NCI-H1930 (cell line): ENCODE measurements at places on chromosomes 3 and 15.

DNA sequence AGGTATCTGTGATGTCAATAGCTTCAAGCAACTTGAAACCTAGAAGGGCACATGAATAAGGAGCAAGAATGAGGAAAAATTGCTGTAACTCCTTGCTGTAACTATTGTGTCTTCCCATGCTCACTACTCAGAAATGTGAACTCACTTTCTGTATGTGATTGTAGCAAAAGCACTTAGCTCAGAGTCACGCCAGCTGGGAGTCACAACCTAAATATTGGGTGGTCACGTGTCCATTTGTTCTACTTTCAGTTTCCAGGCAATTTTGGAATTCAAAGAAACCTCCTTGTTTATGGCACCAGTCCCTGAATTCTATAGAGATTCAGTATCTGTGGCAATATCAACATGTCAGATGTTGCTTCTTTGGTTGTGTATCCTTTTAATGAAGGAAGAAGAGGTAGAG is 241.6 kb upstream of the AZI2 start:
- no peak for DNase-seq

GRCh38 chr3:81749265-81749664 is 12.2 kb downstream of the GBE1 start:
- DNase-seq = no peak

- no peak for DNase-seq
These were observed 60.5 kb downstream of the CERS3 start for GRCh38 chr15:100468285-100468684.

GRCh38 chr3:36680952-36681351 is 83.4 kb downstream of the DCLK3 start:
- DNase-seq = no peak

GRCh38 chr3:105259496-105259895 is 107.2 kb upstream of the ALCAM start:
- DNase-seq = no peak

DNA sequence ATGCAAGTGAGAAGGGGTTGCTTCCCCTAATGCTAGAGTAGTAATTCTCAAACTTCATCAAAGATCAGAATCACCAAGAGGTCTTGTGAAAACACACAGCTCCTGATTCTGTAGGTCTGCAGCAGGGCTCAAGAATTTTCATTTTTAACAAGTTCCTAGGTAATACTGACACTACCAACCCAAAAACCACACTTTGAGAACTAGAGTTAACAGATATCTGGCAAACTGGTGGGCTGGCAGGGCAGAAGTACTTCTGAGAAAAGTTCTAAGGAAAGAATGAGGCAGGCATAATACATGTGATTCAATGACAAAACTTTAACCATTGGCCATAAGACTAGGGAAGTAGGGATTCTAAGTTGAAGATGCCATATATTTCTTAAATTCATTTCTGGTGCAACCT is 8.8 kb upstream of the MINDY2 start:
- DNase-seq = no peak

DNA sequence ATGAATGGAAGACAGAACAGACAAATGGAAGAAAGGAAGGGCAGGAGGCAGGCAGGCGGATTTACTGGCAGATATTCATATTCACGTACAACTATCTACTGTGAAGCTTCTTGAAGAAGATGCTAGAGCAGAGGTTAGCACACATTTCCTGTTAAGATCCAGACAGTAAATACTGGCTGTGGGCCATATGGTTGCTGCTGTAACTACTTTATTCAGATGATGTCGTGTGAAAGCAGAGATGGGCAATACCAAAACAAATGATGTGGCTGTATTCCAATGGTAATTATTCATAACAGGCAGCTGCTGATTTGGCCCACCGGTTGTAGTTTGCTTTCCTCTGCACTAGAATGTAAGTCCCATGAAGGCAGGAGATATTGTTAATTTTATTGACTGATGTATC is 115.7 kb upstream of the PRTG start:
- DNase-seq = no peak

GRCh38 chr15:27059610-27060202 is 88.7 kb downstream of the GABRG3 start:
- DNase-seq = peak; percentile 10

- no peak for DNase-seq
These were observed 192.6 kb upstream of the RARB start for GRCh38 chr3:25235466-25235865.

- DNase-seq = no peak
These were observed 784.0 kb downstream of the ZPLD1 start for GRCh38 chr3:103218793-103219192.

DNA sequence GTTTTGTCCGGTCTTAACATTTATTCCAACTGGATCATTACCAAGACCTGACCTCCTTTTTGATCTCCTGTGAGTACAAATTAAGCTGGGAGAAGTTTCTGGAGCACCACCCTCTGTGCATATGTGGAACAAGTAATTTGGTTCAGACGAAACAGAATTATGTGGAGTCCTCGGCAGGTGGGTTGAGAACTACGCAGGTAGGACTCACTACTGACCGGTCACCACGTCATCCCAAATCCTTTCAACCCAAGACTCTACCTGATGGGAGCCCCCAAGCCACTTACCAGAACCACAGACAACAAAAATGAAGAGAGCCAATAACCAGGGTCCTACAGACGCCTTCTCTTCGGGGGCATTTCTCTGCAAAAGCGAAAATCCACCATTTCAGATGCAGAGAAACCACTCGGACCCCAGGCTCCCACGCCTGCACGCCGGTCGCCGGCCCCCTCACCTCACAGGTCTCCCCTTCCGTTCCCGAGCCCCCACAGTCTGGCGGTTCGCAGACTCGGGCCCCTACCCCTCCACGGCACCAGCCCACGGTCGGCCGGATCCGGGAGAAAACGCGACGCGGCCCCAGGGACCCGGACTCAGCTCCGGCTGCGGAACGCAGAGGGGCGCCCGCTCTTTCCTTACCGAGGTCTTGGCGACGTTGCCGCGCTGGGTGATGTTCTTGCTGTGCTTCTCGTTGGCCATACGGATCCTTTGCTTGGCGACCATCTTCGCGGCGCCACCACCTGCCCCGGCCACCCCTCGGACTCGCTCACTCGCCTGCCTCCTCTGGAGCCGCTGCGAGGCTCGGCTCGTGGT is 674 bp downstream of the SERP1 start:
- peak; percentile 29 for DNase-seq

DNA sequence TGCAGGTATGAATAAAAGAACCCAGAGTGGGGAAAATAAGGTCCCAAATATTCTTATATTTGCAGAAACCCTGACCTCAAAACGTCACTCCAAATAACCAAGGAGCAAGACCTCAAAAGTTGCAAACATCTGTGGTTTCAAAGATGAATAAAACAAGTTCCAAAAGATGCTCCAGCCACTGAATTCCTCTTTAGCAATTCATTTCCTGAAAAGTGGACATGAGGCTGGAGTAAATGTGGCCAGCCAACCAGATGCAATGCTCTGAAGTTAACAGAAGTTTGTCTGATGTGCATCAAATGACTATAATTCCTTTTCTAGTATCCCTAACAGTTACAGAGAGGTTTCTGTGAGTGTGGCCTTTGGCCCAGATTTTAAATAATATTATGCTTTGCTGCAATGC is 71.2 kb upstream of the WNT5A start:
- DNase-seq = no peak

DNA sequence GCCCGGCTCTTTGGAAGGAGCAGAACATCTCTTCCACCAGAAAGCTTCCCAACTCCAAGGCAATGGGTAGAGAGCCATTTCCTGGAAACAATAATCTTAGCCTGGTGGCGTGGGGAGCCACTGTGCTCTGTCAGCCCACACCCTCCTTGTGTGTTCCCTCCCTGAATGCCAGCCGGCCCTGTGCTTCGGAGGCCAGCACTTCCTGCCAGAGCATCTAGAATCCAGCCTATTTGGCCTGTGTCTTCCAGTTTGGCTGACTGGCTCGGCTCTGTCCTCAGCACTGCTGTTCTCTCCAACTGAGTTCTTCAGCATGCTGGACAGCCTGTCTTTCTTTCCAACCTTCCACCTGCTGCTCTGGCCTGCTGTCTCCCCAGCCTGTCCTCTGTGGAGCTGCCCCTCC is 349.3 kb downstream of the MFSD1 start:
- DNase-seq = no peak

DNA sequence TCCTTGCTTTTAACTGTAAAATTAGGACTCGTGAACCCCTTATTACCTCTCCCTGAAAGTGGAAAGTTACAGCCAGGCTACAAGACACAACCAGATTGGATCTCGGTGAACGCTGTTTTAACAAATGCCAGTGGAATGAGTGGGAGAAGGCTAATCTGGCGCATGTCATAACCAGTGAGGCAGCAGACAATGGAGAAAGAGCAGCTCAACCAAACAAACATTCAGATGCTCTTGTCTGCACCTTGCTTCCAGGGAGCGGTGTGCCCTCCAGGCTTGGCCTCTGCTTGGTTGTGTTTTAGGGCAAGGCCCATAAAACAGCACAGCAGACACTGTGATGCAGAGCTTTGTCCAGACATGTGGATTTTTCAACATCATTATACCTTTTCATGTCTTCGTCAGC is 45.9 kb upstream of the ATP1B3 start:
- no peak for DNase-seq

- DNase-seq = no peak
These were observed 17.4 kb downstream of the LRIG1 start for GRCh38 chr3:66483409-66483906.

GRCh38 chr15:50747523-50747922 is 18.0 kb downstream of the SPPL2A start:
- no peak for DNase-seq
